Activated CD8-positive, alpha-beta memory T cell treated with anti-CD3 and anti-CD28 coated beads for 36 hours (primary cell): ENCODE measurements at places on chromosomes 3 and 15. TPM values are rescaled to one million over a fixed set of nuclear protein-coding genes. Genes with fewer than 3 reads are reported as not detected.

Gene FILIP1L
- 0.36 TPM for total RNA-seq

Gene HYAL1
- total RNA-seq, result 0.36 TPM

Gene ZNF662
- 0.86 TPM for total RNA-seq

Gene C3orf70
- total RNA-seq, result not detected

Gene RASL12
- not detected for total RNA-seq

Gene AP2M1
- 240 TPM for total RNA-seq

Gene SEMA5B
- total RNA-seq, result not detected

Gene GOLGA6L7
- total RNA-seq, result not detected

Gene SMCO1
- not detected for total RNA-seq

Gene CLDN11
- total RNA-seq, result not detected

Gene CHRNA7
- not detected for total RNA-seq

Gene SPTBN5
- 0.23 TPM for total RNA-seq

Gene CCR8
- 2.5 TPM for total RNA-seq

Gene NEK10
- total RNA-seq, result 0.34 TPM

Gene CLRN1
- not detected for total RNA-seq

Gene ANKUB1
- not detected for total RNA-seq

Gene TM4SF1
- not detected for total RNA-seq

Gene EEF1AKMT4
- 15.7 TPM for total RNA-seq

Gene TTLL13
- 0.55 TPM for total RNA-seq

Gene TRAT1
- 21.7 TPM for total RNA-seq

Gene TGM4
- total RNA-seq, result not detected

Gene CBLB
- 144 TPM for total RNA-seq

Gene DUT
- 474 TPM for total RNA-seq

Gene SEMA7A
- 106 TPM for total RNA-seq

Gene SPINK8
- total RNA-seq, result not detected

Gene PLD1
- total RNA-seq, result 0.80 TPM

Gene GP9
- total RNA-seq, result not detected

Gene CKMT1A
- not detected for total RNA-seq

Gene TMEM212
- total RNA-seq, result not detected

Gene UBXN7
- total RNA-seq, result 51.1 TPM

Gene AEN
- 92.9 TPM for total RNA-seq

Gene PCSK6
- 1.1 TPM for total RNA-seq

Gene ANKRD34C
- total RNA-seq, result not detected

Gene CATSPER2
- 0.51 TPM for total RNA-seq

Gene CYP19A1
- not detected for total RNA-seq

Gene POMGNT2
- 12.4 TPM for total RNA-seq

Gene IQCB1
- total RNA-seq, result 31.6 TPM

Gene UTS2B
- not detected for total RNA-seq

Gene ZKSCAN7
- 3.4 TPM for total RNA-seq

Gene RTP1
- not detected for total RNA-seq

Gene CCR9
- 1.5 TPM for total RNA-seq

Gene ROBO2
- not detected for total RNA-seq

Gene MINDY4B
- total RNA-seq, result not detected

Gene B4GALT4
- total RNA-seq, result 19.2 TPM

Gene CHRFAM7A
- 0.74 TPM for total RNA-seq

Gene CTXN2
- total RNA-seq, result not detected

Gene OR5K1
- not detected for total RNA-seq

Gene SLC28A2
- not detected for total RNA-seq

Gene RTP3
- total RNA-seq, result not detected

Gene MESP2
- total RNA-seq, result not detected
